ENCODE measurements at places on chromosomes 3 and 15. TPM values are rescaled to one million over a fixed set of nuclear protein-coding genes. Genes with fewer than 3 reads are reported as not detected.

Gene CFAP100
- polyA plus RNA-seq = not detected

Gene MITF
- polyA plus RNA-seq = 13.6 TPM

Gene PPP1R14D
- polyA plus RNA-seq = not detected

Gene DUOXA2
- polyA plus RNA-seq = not detected

GRCh38 chr3:54818942-54819341 lies 108.9 kb downstream of the LRTM1 start:
- no peak for DNase-seq

GRCh38 chr15:52196891-52197290 lies 5.7 kb upstream of the GNB5 start:
- DNase-seq = no peak

DNA sequence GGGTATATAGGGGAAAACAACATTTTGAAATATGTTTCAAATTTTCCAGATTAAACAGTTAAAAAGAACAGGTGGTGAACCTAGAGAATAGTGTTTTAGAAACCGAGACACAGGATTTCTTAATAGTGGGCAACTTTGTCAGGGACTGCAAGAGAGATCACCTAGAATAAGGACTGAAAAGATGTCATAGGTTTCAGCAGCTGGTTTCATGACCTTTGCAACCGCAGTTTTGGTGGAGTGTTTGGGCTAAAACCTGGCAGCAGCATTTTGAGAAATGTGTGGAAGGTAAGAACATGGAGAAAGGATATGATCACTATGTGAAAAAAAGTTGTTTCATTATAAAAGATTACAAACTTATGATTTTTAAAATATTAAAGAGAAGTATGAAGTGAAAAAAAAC lies 34.9 kb downstream of the PRKCI start:
- DNase-seq = no peak

DNA sequence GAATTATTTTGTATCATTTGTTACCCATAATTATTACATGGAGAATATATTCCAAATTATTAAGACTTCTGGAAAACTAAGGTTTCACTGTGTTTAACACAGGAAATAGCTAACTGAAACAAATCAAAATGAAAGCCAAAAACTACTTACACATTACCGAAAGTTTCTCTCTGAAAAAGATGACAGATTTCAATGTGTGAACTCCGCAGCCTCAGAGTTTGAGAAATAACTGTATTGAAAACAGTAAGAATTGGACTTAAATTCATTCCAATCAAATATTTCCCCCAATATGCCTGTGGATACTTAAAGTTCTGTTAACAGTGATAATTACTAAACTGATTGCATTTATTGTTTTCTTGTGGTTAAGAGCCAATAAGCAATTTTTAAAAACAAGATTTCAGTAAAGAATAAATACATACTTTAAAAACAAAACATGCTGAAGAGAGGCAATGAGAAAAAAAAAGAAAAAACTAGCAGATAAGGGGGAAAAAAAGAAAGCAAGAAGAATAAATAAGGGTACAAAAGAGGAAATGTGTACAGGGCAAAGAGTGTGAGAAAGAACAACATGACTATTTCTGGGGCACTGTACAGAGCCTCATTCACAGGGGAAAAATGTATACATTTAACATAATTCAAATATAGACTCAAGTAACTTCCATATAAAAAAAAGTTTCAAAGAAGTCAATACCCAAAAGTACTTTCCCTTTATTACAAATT lies 30.7 kb downstream of the DENND4A start:
- no peak for DNase-seq

GRCh38 chr15:80250614-80251427 lies 1.2 kb downstream of the CTXND1 start:
- no peak for DNase-seq

DNA sequence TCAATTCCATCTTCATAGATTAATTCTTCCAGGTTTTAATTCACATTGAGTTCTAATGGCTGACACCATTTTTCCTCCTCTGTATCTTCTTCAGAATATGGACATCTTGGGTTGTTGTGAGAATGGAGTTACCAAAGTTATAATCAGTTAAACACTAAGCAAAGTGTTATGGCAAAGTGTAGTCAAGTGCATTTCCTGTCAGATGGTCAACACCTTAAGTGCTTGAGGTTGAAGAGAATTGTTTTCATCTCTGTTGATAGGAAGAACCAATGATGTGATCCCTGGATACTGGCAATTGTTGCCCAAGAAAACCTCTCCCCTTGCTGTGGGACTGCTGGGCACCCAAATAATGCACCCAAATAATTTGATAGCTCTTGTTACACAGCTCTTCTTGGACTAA lies 102.6 kb upstream of the SATB1 start:
- no peak for DNase-seq

DNA sequence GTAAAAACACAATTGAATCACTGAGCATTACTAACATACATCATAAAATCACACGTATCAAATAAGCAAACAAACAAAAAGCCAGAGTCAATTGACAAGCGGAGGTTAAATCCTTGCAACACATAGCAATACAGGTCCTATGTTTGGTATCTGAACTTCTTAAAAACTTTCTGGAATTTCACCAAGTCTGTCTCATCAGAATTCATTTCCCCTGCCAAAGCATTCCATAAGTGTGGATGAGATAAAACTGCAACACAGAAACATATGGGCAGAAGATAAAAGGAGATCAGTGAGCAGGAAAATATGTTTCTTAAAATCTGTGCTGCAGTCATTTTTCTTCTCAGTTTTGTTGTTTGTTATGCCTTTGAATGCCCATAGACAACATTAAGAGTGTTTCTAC lies 1155.5 kb downstream of the TBL1XR1 start:
- DNase-seq = no peak

DNA sequence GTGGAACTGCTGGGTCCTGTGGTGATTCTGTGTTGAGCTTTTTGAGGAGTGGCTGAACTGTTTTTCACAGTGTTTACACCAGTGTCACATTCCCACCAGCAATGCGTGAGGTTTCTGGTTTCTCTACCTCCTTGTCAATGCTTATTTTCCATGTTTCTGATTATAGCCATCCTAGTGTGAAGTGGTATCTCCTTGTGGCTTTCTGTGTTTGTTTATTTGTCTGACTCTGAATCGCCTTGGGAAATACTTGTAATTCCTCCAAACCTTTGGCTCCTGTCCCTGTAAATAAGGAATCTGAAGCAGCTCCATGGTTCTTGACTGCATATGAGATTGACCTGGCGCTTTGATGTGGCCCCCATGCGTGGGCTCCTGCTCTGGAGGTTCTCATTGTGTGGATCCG lies 20.6 kb downstream of the FAN1 start:
- DNase-seq = no peak

GRCh38 chr3:14525685-14526631 lies 14.2 kb downstream of the GRIP2 start:
- DNase-seq = peak; percentile 43

- DNase-seq = no peak
Observed at GRCh38 chr3:61946570-61947324, 385.4 kb downstream of the PTPRG start.

GRCh38 chr15:85073556-85074194 lies 92.0 kb downstream of the PDE8A start:
- DNase-seq = no peak

GRCh38 chr3:157104521-157104920 lies 55.4 kb downstream of the CCNL1 start:
- DNase-seq = no peak

DNA sequence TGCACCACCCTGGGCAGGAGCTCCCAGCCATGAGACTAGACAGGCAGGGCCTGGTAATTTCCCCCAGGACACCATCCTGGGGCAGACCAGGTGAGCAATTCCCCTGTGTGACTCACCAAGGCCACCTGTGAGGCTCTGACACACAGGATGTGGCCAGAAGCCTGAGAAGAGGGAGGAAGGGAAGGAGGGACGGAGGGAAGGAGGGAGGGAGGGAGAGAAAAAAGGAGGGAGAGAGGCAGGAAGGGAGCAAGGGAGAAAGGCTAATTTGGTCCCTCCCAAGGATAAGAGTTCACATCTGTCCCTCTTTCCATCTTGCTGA lies 25.9 kb downstream of the WNT7A start:
- DNase-seq = no peak

All from ovary (tissue), 10 donors.